Fibroblast of skin of back (primary cell): ENCODE measurements at places on chromosomes 12 and 14.

DNA sequence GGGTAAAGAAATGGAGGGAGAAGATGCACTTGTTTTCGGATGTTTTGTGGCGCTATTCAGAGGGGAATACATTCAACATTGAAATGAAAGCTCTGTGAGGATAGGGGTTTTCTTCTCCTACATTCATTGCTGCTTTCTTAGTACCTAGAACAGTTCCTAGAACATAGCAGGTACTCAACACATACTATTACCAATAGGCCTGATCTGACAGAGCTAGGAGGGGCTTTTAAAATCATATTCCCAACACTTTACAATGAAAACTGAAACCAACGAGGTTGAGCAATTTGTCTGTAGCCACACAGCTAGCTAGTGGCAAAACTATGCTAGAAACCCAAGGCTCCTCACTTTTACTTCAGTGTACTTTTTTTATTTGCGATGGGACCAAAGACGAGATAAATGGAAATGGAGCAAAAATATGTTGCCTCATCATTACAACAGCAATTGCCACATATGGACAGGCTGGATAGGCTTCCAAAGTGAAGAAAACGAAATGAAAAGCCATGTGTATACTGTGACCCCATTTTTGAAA, 23.1 kb upstream of the IL22 start:
- no peak for DNase-seq

DNA sequence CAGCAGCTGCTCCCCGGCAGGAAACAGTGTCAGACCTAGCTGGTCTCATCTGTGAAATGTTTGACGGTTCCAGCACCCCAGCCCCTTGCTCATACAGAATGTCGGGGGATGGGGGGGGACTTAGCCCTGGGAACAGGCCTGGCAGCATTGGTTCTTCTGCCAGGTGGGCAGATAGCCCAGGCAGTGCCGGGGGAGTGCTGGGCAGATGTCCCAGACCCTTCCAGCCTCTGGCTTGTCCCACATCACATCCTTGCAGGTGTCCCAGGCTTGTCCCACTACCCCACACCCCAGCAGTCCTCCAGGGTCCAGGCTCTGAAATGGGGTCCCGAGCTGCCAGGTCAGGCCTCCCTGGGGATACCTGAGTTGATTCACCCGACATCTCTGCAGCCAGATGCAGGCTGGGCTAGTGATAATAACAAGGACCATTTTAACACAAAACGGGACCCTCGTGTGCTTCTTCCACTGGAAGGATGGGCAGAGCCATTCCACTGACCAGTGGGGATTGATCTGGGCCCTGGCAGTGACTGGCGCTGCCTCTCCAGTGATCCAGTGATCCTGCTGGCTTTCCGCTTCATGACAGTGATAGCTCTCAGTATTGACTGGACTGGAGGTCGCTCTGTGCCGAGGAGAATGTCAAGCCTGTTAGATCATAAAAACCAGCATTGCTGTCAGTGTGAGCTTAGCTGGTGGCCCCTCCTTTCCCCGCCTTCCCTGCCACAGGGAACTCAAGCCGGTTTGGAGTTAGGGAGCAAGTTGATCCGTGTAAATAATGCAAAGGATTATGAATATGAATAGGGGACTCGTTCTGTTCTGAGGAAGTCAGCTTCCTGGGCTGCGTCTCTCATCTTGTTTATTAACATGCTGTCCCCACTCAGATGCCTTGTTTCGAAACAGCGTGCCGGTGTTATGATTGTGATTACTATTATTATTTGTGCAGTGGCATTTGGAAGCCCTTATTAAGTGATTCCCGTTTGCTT, 180.6 kb downstream of the AACS start:
- DNase-seq: no peak

- DNase-seq: no peak
Measured at GRCh38 chr14:74089251-74090020, 4.7 kb downstream of the LIN52 start.

GRCh38 chr12:121110211-121110940, 22.3 kb upstream of the P2RX7 start:
- DNase-seq: peak; percentile 63

GRCh38 chr12:19431407-19432308, 7.6 kb upstream of the AEBP2 start:
- DNase-seq: peak; percentile 86

- DNase-seq: no peak
Measured at GRCh38 chr12:49649892-49650291, 26.5 kb downstream of the PRPF40B start.

- no peak for DNase-seq
Measured at GRCh38 chr14:105412771-105413543, 6.7 kb upstream of the MTA1 start.

DNA sequence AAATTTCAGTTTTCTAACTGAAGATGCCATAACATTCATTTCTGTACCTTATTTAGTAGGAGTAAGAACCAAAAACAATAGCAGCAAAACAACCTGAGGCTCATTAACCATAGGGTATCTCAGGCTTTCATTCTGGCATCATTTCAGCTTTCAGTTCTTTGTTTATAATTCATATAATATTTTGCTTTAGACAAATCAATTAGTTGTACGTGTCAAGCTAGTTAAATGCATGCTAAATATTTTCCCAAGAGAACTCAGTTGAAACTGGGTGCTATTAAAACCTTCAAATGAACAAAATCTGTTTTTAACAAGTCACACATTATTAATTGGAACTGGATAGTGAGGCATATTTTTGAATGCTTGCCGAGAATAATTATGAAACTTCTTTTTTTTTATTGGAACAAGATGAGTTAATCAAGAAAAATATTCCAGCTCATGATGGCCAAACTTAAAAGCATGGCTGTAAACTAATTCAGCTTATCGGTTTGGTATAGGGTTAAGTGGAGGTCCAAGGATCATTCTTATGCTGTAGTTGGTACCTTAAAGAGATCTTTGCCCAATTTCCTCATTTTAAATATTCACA, 442.7 kb downstream of the BTG1 start:
- DNase-seq: no peak

- DNase-seq: no peak
Measured at GRCh38 chr12:130213249-130213648, 51.0 kb downstream of the FZD10 start.

DNA sequence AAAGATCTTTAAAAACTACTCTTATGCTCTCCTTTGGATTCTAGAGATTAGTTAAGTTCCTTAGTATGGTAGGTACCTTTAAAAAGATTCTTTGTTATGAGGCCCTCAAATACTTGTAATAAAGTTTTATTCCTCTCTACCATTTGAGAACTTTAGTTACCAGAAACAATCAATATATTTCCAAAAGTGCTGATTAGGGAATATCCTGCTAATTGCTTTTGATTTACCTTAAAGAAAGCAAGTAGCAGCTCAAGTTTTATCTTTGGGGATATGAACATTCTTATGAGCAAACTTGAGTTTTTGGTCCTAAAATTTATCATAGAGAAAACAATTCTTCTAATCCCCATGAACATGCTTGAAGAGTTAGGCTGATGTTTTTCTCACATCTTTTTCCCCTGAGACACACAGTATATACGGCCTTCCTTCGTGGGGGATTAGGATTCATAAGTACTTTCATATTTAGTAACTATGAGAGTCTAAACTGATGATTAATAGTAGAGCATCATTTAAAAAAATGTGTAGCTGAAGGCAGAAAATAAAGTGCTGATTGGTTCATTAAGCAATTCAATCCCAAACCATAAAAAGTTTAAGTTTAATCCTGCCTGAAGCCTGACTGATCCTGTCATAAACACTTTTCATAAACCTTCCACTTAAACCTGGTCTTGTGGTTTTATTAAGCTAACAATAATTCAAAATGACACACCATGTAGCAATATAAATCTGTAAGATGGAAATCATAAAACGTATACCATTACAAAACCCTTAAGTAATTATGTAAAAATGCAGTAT, 380.5 kb upstream of the FBXO33 start:
- DNase-seq: peak; percentile 64
